ENCODE measurements at places on chromosomes 1 and 21.

DNA sequence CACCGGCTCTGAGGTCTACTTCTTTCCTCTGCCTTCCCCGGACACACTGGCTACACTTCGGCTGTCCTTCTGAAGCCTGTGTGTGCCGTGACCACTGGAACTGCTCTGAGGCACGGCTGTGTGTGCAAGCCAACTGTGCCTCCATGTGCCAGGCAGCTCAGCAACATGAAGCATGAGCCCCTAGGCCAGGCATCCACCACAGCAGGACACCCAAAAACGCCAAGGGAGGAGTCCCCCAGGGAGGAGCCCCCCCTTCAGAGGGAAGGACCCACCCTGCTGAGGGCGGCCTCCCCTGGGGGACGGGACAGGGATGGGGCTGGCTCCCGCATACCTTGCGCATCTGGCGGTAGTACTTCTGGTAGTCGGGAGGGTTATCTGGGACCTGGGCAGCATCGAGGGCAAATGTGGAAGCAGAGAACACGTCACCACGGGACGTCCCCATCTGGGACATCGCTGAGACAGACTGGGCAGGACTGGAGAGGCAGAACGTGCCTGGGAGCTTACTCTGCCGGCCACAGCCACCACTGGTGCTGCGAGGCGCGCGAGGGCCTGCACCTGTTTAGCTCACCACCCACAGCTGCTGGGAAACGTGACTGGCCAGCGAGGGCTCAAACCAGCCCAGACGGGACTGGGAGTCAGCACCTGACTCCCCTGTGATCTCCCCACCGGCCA, 20.5 kb downstream of the LSS start:
- no peak for DNase-seq

DNA sequence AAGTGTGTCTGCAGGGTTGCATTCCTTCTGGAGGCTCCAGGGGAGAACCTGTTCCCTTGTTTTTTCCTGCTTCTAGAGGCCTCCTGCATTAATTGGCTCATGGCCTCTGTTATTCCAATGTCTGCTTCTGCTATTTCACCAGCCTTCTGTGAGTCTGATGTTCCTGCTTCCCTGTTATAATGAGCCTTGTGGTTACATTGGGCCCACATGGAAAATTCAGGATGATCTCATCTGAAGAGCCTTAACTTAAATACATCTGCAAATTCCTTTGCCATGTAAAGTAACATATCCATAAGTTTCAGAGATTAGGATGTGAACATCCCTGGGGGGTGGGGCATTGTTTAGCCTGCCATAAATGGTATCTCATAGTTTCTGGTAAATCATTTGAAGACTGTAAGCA, 181.1 kb downstream of the RWDD3 start:
- no peak for DNase-seq

- DNase-seq = no peak
Measured at GRCh38 chr1:54968551-54968950, 11.9 kb upstream of the TMEM61 start.

DNA sequence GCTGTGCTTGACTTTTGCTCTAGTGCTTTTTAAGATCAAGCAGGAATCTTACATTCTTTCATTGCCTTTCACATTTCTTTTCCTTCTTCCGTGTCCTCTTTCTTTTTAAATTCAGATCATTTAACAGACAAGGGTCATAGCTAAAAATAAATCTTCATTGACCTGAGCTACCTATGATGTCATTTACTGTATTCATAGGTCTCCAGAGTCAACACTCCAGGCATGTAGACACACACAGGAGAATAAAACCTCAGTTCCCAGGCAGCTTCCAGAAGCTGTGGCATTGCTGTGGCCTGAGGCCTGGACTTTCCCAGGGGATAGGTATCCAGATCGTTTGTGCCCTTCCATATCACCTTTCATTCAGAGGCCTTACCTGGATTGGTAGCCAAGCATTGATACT, 38.5 kb upstream of the ENAH start:
- DNase-seq = no peak

DNA sequence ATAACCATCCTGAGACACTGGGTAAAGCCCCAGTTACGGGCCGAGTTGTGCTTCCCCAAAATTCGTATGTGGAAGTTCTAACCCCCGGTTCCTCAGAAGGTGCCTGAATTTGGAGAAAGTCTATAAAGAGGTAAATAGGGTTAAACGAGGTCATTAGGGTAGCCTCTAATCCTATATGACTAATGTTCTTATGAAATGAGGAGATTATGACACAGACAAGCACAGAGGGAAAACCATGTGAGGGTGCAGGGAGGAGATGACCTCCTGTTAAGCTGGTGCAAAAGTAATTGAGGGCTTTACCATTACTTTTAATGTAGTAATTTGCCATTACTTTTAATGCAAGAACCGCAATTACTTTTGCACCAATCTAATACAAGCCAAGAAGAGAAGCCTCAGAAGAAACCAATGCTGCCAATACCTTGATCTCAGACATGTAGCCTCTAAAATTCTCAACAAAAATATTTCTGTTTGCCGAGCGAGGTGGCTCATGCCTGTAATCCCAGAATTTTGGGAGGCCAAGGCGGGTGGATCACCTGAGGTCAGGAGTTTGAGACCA, 260.8 kb downstream of the GPATCH2 start:
- DNase-seq = no peak

DNA sequence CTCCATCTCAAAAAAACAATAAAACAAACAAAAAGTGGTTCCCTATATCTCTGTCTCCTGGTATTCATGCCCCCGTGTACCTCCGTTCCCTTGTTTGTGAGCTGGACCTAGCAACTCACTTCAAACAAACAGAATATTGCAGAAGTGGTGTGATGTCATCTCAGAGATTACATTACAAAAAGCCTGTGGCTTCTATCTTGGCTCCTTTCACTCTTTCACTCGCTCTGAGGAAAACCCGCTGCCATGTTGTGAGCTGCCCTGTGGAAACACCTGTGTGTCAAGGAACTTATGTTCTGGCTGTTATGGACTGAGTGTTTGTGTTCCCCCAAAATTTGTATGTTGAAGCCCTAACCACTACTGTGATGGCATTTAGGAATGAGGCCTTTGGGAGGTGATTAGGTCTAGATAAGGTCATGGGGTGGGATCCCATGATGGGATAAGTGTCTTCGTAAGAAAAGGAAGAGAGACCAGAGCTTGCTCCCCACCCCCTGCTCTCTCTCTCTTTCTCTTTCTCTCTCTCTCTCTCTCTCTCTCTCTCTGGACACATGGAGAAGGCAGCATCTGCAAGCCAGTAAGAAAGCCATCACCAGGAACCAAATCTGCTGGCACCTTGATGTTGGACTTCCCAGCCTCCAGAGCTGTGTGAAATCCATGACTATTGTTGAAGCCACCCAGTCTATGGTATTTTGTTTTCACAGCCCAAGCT, 7.4 kb upstream of the HYI start:
- no peak for DNase-seq

- DNase-seq = no peak
Measured at GRCh38 chr1:36062315-36062714, 21.6 kb upstream of the TEKT2 start.

DNA sequence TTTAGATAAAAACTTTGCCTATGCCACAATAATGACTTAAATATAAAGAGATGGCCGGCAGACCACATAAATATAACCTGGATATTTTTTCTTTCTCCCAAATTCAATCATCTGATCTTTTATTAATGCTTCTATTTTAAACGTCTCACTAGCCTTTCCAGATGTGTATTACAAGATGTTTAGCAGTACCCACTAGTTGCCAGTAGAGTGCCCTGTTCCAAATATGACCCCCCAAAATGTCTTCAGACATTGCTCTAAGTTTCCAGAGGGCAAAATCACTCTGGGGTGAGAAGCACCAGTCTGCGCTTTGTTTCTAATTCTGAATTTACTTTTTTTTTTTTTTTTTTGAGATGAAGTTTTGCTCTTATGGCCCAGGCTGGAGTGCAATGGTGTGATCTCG, 268.1 kb downstream of the GRIK1 start:
- no peak for DNase-seq

Data from T-helper 1 cell (primary cell).